Nucleus accumbens (tissue), 56 donors: ENCODE measurements at places on chromosomes 11 and 22.

GRCh38 chr11:57315491-57315890 lies 9.3 kb downstream of the TNKS1BP1 start:
- no peak for DNase-seq

- DNase-seq = no peak
Measured at GRCh38 chr11:125583496-125583895, 9.2 kb upstream of the STT3A start.

- DNase-seq = no peak
Measured at GRCh38 chr22:29704528-29705285, 15.1 kb upstream of the CABP7 start.

GRCh38 chr11:71120471-71120896 lies 131.9 kb downstream of the SHANK2 start:
- no peak for DNase-seq

DNA sequence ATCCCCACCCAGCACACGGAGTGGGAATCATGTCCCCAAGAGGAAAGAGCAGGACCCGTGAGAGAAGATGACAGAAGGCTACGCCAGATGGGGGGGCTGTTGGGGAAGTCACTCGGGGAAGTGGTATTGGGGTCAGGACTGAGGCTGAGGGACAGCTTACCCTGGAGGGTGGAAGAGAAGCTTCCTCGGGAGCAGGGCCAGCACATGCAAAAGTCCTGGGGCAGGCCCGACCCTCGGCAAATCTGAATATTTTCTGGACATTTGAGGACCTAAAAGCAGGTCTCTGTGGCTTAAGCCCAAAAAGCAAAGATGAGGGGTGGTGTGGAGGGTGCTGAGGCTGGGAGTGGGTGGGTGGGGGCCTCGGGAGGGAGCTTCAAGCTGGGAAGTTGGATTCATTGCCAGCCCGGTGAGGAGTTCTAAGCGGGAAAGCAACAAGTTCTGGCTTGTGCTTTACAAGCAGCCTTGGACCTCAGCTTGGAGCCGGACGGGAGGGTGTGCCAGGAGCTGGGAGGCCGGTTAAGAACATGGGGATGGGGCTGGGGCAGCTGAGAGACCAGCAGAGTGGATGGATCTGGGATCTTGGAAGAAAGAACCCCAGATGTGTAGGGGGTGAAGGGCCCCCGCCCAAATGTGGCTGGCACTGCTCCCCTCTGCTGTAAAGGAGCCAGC lies 34.9 kb downstream of the GRAMD4 start:
- no peak for DNase-seq

GRCh38 chr11:129368889-129369672 lies 6.6 kb upstream of the BARX2 start:
- no peak for DNase-seq

GRCh38 chr11:47185305-47186075 lies 744 bp downstream of the PACSIN3 start:
- peak; percentile 60 for DNase-seq

DNA sequence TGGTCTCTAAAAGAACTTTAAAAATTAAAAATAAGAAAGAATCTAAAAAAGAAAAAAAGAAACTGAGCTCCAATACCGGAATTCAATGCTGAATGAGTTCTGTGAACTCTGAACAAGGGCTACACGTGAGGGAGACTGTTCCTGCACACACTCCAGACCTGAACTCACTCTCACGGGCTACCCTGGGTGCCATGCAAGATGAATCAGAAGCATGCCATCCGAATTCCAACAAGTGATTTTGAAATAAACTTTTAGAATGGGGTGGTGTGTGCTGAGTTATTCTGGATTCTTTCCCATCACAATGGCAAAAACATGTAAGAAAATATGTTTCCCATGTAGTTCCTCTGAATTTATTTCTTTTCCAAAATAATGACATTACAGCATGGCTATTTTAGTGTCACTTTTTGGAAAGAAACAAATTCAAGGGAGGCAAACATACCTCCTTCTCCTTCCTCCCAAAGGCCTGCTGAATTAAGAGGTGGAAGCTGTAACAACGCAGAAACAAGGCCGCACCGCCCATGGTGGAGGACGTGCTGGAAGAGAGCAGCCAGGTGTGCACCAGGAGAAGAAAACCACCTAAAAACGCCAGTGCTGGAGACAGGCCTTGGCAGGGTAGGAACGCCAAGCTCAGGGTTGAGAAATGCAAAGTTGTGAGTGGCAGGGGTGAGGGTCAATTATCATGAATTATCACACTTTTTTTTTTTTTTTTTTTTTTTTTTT lies 63.2 kb upstream of the ARFGAP3 start:
- no peak for DNase-seq

GRCh38 chr11:86606270-86606835 lies 66.1 kb downstream of the ME3 start:
- no peak for DNase-seq

DNA sequence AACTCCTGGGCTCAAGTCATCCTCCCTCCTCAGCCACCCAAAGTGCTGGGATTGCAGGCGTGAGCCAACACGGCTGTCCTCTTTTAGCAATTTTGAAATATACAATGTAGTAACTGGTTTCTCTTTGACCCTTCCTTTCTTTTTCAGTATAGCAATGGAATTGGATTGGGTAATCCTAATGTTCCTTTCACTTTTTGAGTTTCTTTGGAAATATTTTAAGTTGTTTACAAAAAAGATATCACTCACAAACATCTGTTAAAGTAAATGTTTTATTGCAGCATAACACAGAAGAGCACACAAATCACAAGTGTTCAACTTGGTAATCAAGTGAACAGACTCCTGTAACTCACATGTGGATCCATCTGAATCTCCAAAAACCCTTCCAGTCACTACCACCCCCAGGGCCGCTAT lies 44.6 kb upstream of the EP300 start:
- no peak for DNase-seq

DNA sequence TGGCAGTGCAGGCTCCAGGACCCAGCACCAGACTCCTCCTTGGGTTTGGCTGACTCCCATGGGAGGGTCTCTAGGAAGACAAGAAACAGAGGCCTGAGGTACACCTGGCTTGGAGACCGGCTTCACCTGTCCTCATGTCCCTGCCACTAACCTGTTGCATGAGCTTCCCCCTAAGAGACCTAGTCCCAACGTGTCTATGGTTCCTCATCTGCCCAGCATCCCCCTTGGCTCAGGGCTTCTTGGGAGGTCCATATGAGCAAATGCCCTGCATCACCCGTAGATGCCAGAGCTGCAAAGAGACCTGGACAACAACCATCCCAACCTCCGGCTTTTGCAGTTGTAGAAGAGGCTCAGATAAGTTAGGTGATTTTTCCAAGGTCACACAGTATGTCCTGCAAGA lies 123.5 kb downstream of the BUD13 start:
- no peak for DNase-seq

- DNase-seq = no peak
Measured at GRCh38 chr11:19646308-19646707, 66.3 kb upstream of the NAV2 start.

DNA sequence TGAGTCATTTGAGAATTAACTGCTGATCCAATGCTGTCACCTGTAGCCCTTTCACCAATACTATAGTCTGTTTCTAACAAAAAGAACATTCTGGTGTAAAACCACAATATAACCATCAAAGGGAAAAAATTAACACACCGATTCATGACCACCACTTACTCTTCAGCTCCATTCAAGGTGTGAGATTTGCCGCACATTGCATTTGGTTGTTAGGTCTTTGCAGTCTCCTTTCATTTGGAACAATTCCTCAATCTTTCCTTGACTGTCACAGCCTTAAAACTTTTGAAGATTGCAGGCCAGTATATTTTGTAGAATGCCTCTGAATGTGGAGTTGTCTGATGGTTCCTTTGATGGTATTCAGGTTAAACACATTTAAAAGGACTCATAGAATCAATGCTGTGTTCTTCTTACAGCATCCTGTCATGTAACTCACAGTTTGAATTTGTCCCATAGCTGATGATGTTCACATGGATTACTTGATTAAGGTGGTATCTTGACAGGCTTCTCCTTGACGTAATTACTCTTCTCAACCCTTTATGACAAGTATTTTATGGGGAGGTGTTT lies 63.6 kb downstream of the TNRC6B start:
- DNase-seq = no peak

DNA sequence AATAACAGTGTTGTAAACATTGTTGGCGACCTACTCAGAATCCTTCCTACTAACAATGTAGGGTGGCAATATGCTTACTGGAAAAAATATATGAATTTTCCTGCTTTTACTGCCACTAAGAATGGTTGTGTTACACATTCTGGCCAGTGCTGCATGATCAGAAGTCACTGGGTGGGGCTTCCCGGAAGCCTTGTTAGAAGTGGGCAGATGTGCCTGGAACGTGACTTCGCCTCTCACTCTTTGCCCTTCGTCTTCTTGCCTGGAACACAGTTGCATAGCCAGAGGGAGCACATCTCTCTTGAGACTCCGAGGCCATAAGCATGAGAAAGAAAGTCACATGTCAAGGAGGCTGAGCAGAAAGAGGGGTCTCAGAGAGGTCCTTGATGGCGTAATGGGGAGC lies 48.6 kb downstream of the NXPE1 start:
- DNase-seq = no peak

GRCh38 chr11:92837595-92837994 lies 131.9 kb upstream of the MTNR1B start:
- no peak for DNase-seq

GRCh38 chr22:27456696-27457503 lies 344.7 kb downstream of the MN1 start:
- no peak for DNase-seq

DNA sequence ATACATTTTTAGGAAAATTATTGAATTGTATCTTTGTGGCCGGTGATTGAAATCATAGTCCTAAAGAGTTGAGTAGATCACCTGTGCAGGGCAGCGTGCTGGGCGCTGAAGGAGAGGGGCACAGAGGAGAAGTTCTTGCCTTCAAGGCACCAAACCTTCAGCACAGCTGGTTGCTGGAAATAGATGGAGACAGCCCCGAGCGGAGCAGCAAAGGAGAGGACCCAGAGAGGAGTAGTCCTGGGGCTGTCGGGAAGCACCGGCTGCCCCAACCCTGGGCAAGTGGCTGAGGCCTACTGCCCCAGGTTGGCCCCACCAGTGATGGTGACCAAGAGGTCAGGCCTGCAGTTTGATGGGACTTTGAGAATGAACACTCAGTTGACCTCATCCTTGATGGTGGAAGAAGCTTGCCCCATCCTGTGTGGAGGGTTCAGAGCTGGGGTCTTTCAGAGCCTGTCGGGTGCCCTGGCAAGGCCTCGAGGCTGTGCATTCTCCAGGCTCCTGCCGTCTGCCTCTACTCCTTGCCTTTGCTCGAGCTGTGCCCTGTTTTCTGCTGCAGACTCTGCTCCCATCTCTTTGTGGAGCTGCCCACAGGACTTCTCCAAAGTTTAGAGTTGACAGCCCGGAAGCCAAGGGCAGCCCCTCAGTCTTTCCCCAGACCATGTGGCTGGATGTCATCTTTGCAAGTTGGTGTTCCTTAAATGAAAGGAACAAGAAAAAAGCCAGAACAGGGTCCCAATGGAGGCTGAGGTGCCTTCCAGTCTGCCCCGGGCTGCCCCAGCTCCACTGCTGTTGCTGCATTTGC lies 285.1 kb downstream of the TBC1D22A start:
- DNase-seq = no peak

DNA sequence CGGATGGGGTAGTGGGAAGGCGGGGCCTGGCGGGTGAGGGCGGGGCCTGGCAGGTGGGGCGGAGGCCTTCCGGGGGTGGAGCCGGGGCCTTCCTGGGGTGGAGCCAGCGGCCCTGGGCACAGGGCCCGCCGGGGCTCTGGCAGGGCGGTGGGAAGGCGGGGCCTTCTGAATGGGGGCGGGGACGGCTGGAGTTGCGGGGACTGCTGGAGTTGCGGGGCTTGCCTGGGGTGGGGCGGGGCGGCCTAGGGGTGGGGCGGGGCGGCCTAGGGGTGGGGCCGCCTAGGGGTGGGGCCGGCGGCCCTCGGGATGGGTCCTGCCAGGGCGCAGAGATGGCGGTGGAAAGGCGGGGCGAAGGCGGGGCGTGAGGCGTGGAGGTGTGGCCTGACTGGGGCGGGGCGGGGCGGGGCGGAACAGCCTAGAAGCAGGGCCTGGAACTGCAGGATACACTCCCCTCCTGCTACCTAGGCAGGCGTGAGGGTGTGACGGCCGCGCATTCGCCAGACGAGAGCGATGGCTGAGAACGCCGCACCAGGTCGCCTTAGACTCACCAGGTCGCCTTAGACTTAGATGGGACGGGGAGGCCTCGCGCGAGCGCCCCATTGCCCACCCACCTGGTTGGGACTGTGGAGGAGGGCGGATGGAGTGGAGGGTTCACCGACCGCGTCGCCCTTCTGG lies 19.3 kb downstream of the RRP7A start:
- DNase-seq = peak; percentile 88

DNA sequence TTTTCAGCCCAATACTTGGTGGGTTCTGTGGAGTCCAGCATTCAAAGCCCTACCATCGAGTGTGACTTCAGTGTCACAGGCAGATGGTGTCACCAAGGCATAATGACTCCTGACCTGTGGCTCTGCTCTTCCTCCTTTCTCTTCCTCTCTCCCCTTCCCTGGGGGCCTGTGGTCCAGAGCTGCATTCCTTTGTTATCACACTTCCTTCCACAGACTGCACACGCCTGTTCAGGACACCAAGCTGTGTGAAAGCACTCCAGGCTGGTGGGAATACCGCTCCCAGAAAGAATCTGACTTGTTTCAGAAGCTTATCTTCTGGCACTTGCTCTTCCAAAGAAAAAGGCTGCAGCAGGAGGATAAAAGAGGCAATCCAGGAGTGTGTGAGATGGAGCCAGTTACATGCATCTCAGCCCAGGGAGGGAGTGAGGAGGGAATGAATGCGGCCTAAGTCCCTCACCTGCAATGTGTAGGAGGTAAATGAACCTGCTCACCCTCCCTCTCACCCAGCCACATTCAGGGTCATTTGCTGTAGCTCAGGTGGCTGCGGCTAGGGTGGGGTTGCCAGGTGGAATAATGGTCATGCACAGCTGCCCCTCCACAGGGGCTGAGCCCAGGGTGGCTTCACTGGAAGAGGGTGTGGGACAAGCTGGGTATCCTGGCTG lies 79.3 kb downstream of the ADAMTS15 start:
- DNase-seq = no peak

GRCh38 chr11:86954269-86955110 lies 705 bp downstream of the FZD4 start:
- DNase-seq = no peak

GRCh38 chr22:45358127-45358526 lies 48.4 kb downstream of the FAM118A start:
- DNase-seq = no peak

DNA sequence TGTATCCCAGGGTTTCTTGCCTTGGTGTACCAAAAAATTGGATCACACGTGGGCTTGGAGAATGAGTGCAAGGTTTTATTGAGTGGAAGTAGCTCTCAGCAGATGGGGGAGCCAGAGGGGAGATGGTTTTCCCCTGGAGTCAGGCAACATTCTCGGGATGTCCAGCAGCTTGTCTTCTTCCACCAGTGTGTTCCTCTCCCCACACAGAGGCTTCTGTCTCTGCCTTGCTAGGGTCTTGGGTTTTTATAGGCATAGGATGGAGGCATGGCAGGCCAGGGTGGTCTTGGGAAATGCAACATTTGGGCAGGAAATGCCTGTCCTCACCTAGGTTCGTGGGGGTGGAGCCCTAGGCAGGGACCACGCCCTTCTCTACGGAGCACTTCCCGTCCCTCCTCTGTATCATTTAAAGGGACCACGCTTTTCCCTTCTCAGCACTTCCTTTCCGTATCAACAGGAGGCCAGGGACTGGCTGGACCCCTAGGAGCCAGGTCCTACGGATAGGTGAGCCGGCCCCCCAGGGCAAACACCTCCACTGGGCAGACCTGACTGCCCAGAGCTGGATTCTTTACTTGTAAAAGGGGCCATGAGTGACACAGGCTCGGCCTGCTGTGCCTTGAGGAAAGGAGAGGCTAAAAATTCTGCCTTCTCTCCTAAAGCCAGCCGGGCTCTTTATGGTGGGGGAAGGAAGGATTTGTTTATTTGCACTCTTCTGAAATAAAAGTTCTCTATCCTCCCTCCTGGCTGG lies 55.3 kb upstream of the CCDC188 start:
- DNase-seq = no peak
